Naive thymus-derived CD4-positive, alpha-beta T cell (primary cell): ENCODE measurements at places on chromosomes 13 and 19. TPM values are rescaled to one million over a fixed set of nuclear protein-coding genes. Genes with fewer than 3 reads are reported as not detected.

DNA sequence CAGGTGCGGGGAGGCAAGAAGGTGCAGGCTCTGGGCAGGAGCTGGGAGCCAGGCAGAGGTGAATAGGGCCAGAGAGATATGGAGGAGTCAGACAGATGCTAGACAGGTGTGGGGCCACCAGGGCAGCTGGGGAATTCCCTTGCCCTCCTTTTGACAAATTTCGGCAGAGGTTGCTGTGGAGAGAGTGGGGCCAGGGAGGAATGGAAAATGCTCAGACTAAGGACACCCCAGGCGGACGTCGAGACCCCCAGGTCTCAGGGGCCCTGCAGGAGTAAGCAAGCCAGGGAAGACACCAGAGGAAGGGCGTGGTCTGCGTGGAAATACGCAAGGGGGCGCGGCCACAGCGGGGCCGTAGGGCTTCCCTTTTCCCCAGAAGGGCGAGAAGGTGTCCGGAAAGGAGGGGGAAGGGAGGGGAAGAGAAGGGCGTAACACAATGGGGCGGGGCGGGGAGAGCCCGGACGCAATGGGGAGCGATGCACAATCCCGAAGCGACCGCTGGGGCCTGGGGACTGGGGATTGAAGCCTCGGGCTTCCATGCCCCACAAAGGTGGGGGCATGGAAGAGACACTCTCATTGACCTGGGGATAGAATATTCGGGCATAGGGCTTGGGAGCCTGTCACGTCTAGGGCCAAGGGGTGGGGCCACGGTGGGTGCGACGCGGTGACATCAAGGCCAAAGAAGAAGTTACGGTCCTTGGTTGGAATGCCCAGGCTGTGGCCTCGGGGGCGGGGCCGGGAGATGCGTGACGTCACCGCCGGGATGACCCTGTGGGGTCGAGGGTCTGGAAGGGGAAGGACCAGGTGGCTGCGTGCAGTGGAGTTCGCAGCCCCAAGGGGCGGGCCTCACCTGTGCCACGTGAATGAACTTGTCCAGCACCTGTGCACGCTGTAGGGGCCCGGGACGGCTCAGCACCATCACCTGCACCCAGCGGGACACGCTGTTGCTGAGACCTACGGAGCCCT lies 8.2 kb downstream of the RASGRP4 start:
- peaks cover 12% of the 10 kb centered on the region for H3K4me1 ChIP-seq
- H3K27ac ChIP-seq: peak overlapping the region; percentile 30
- H3K4me3 ChIP-seq: peak overlapping the region; percentile 55

Gene TTC9B
- total RNA-seq: not detected

DNA sequence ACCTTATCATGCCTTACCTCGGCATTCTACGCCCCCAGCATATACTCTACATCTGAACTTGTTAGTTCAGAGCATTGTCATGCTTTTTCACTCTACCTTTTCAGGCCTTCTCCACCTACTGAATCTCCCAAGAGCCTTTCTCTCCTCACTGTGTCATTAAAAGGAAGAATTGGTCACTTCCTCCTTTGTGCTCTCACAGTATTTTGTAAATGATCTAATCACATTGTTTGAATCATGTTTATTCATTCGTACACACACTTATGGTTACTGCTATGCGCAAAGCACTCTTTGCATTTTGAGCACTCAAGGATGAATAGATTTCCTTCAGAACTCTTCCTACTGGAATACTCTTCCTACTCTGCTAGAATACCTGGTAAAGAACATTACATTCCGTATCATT lies 15.8 kb upstream of the ELF1 start:
- H3K27ac ChIP-seq: no peak overlapping the region
- no peaks in the 10 kb centered on the region for H3K4me1 ChIP-seq
- H3K27me3 ChIP-seq: no peaks in the 10 kb centered on the region
- no peak for DNase-seq

GRCh38 chr13:41821238-41821594 lies 139.7 kb downstream of the VWA8 start:
- no peaks in the 10 kb centered on the region for H3K4me1 ChIP-seq
- no peaks in the 10 kb centered on the region for H3K36me3 ChIP-seq
- no peaks in the 10 kb centered on the region for H3K27me3 ChIP-seq
- H3K27ac ChIP-seq: no peak overlapping the region
- H3K4me3 ChIP-seq: no peak overlapping the region

DNA sequence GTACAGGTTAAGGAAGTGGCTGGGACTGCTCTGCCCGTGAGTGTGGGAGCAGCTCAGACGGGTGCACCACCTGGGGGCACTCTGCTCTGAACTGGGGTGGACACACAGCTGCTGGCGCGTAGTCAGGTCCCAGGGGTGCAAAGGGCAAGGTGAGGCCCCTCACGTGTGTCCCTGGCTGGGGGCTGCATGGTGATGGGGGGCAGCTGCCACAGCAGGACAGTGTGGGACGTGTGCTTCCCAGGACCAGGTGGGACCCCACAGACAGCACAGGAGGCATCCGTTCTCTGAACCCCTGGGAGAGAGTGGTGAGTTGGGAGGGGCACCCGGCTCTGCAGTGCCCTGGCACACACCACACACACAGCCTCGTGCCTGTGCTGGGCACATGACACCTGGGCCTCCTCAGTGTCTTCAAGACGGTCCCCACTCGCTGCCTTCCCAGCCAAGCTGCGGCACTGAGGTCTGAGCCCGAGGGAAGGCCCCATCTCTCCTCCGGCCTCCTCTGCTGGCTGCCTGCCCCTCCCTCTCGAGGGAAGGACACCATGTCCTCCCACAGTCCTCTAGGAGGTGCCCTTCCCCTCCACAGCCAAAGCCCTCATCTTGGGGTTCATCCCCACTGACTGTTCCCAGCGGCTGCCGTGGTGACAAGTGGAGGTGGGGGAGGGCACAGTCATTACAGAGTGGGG lies 24.7 kb downstream of the CILP2 start:
- H3K27ac ChIP-seq: no peak overlapping the region
- no peaks in the 10 kb centered on the region for H3K27me3 ChIP-seq

Gene PRR20D
- not detected in 2 replicates for total RNA-seq

- no peak for DNase-seq
- peaks cover 29% of the 10 kb centered on the region for H3K4me1 ChIP-seq
- no peak overlapping the region for H3K27ac ChIP-seq
- no peak overlapping the region for H3K4me3 ChIP-seq
- H3K27me3 ChIP-seq: no peaks in the 10 kb centered on the region
Measured at GRCh38 chr19:14502334-14503092, 6.6 kb upstream of the GIPC1 start.

DNA sequence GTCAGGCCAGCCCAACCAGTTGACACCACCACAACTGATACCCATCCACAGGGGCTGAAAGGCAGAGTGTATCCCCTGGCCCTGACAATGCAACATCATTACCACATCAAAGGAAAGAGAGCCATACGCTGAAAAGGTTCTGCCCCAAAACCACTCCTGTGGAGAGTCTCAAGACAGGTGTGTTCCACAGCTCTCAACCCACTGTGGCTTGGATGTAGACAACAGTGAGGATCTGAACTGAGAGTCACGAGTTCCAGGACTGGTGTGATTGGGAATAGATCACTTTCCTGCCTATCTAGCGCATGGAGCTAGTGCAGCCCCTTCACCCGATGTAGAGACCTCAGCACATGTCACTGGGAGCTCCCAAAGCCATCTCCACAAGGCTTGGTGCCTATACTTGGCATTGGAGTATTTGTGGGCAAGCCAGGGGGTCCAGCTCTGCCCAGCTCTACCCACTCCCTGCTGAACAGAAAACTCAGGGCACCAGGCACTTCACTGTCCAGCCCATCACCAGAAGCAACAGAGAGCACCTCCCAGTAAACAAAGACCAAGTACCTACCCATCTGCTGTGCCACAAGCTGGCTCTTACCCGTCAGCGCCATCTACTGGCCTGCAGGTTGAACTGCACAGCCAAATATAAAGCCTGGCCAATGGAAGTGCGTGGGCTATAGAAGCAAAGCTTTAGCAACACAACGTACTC lies 579.5 kb downstream of the UQCRFS1 start:
- no peaks in the 10 kb centered on the region for H3K4me1 ChIP-seq
- H3K4me3 ChIP-seq: no peak overlapping the region
- H3K27ac ChIP-seq: no peak overlapping the region
- peak; percentile 52 for DNase-seq

Gene UBAC2
- total RNA-seq: 90.2 TPM

Gene KLK7
- total RNA-seq: not detected

Gene PRRG2
- total RNA-seq: 2.9 TPM

DNA sequence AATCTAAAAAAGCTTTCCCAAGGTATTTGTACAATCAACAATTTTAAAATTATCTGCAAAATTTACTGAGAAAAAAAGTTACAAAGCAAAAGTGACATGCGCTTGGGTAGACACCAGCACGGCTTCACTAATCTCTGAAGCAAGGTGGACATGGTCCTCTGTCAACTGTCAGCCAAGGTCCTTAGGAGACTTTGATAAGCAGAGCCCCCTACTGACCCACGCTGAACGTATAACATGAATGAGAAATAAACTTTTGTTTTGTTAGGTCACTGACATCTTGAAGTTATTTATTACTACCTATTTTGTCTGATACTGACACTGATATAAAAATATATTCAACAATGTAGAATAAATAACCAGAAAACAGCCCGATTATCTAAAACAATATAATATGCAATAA lies 100.7 kb upstream of the OBI1 start:
- H3K27ac ChIP-seq: no peak overlapping the region
- H3K36me3 ChIP-seq: no peaks in the 10 kb centered on the region
- no peak for DNase-seq
- no peak overlapping the region for H3K4me3 ChIP-seq

Gene ADM5
- 7.5 TPM for total RNA-seq

- no peaks in the 10 kb centered on the region for H3K27me3 ChIP-seq
- peaks cover 12% of the 10 kb centered on the region for H3K36me3 ChIP-seq
- no peak overlapping the region for H3K4me3 ChIP-seq
- no peak overlapping the region for H3K27ac ChIP-seq
- H3K4me1 ChIP-seq: peaks cover 5% of the 10 kb centered on the region
Measured at GRCh38 chr19:32372726-32373517, 27.5 kb downstream of the ZNF507 start.

DNA sequence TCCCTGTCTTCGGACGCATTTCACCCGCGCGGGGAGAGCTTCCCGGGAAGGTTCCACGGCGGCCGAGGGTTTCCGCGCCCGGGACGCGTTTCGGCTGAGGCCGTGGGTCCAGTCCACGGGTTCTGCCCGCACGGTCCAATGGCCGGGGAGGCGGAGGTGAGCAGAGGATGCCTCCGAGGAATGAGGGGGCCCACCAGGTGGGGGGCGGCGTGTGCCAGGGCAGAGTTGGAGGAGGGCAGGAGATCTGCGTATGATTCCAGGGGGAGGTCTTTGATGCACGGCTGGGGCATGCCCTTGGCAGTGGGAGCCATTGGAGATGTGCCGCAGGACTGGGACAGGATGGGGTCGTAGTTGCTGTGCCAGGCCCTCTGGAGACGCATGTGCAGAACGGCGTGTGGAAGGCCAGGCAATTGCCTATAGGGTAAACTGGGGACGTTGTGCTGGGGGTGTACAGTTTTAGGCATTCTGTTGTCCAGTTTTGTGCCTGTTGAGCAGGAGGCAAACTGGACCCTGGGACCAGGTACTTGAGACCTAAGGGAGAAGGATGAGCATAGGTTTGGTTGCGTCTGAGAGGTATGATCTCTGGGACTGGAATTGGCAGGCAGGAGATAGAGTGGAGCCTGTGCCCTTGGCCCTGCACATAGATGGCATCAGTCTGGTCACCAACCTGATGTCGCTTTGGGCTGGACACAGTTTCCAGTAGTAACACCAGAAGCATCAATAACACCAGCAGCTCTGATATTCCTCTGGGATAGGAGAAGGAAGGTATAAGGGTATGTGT lies 751 bp downstream of the ZNF584 start:
- H3K36me3 ChIP-seq: no peaks in the 10 kb centered on the region
- no peaks in the 10 kb centered on the region for H3K27me3 ChIP-seq
- H3K4me3 ChIP-seq: peak overlapping the region; percentile 96
- DNase-seq: no peak
- H3K4me1 ChIP-seq: peaks cover 15% of the 10 kb centered on the region

- no peak overlapping the region for H3K27ac ChIP-seq
- DNase-seq: no peak
- H3K4me1 ChIP-seq: peaks cover 17% of the 10 kb centered on the region
- H3K4me3 ChIP-seq: no peak overlapping the region
Measured at GRCh38 chr13:50085063-50085462, 69.8 kb downstream of the KCNRG start.

Gene PSG1
- not detected in 2 replicates for total RNA-seq

Gene FAM32A
- total RNA-seq: 65.9 and 68.6 TPM in 2 replicates

DNA sequence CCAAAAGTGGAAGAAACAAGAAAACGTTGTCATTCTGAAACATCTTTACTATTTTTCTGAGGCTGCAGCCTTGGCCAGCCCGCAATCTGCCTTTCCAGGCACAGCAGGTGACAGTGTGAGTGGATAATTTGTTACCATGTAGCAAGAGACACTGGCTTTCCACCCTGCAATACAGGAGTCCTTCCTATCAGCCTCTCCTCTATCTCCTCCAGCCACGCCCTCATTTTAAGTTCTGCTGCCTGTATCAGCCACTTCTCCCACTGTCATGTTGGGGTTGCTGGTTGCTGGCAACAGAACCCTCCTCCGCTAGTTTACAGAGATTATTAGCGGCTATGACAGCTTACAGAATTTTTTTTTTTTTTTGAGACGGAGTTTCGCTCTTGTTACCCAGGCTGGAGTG lies 7.7 kb upstream of the LGALS7 start:
- H3K36me3 ChIP-seq: no peaks in the 10 kb centered on the region
- H3K4me3 ChIP-seq: no peak overlapping the region
- no peaks in the 10 kb centered on the region for H3K27me3 ChIP-seq
- H3K4me1 ChIP-seq: no peaks in the 10 kb centered on the region
- no peak for DNase-seq
